ENCODE measurements at places on chromosomes 16 and 17.

GRCh38 chr16:75044800-75045361 lies 46.1 kb downstream of the ZNRF1 start:
- peak; percentile 22 for DNase-seq

GRCh38 chr16:49048557-49048956 lies 233.1 kb downstream of the CBLN1 start:
- no peak for DNase-seq

DNA sequence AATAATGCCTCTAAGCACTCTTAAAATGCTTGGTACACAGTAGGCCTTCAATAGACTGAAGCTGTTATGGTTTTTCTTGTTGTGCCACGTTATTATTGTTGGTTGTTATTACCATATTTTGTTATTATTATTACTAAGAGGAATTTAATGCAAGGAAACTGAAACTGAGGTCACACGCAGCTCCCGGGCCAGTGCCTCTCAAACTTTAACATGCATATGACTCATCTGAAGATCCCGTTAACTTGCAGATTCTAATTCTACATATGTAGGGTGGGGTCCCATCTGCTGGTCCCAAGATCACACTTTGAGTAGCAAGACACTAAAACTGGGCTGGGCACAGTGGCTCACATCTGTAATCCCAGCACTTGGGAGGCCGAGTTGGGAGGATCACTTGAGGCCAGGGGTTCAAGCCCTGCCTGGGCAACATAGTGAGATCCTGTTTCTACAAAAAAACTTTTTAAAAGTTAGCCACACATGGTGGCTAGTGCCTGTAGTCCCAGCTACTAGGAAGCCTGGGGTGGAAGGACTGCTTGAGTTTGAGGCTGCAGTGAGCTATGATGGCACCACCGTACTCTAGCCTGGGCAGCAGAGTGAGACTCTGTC lies 888 bp downstream of the ACSM5 start:
- DNase-seq: no peak

DNA sequence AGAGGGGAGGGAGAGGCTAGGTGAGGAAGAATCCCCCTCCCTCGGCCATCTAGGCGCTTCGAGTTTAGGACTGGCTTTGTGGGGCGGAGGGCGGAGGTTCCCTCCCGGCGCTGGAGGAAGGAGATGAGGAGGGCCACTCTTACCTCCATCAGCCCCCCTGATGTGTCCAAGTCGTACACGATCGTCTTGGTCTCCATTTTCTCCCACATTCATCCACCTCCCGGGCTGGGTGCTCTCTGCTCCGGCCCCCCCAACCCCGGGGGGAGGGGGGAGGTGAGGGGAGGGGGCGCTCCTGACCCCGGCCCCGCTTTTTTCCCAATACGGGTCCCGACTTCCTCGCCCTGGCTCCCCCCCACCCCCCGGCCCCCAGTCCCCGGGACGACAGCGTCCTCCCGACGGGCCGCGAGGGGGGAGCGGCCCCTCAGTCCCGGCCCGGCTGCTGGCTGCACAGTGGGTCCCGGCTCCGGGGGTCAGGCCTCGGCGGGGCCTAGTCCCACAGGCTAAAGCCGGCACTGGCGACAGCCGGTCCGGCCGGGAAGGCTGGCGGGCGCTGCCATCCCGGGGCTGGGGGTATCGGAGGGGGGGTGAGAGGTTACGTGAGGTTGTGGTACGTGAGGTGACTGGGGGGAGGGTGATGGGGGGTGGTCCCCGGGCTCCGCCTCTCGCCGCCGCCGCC lies 428 bp downstream of the PHF12 start:
- no peak for DNase-seq

GRCh38 chr17:36629252-36629847 lies 28.0 kb downstream of the MRM1 start:
- DNase-seq: peak; percentile 75

DNA sequence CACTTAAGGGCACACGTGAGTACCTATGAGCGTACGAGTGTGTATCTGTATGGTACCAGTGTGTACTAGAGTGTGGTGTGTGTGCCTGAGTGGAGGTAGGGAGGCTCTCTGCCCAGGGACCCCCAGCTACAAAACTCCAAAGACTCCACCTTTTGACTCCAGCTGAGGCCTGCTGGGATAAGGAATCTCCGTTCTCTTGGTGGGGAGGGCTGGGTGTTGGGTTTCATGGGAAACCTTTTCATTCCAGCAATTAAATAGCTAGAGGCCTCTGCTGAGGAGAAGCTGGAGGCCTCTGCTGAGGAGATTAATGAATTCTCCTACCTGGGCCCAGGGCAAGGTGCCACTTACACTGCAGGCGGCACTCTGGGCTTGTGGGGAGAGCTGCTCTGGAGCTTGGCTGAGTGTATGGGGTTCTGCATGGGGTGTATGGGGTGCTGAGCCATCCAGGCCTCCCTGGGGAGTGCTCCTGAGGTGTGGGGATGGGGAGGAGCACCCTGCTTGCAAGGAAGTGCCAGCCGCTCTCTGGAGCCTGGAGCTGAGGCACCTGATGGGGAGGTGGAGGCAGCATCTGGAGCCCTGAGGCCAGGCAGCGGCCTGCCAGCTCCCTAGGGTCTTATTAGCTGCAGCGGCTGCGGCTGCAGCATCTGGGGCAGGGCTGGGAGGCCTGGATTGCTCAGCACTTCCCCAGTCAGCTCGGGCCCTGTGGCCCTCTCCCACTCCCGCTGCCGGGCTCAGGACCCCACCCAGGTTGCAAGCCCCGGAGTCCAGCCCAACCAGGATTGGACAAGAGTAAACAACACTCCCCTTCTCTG lies 4.6 kb downstream of the ANKRD13B start:
- DNase-seq: peak; percentile 4

DNA sequence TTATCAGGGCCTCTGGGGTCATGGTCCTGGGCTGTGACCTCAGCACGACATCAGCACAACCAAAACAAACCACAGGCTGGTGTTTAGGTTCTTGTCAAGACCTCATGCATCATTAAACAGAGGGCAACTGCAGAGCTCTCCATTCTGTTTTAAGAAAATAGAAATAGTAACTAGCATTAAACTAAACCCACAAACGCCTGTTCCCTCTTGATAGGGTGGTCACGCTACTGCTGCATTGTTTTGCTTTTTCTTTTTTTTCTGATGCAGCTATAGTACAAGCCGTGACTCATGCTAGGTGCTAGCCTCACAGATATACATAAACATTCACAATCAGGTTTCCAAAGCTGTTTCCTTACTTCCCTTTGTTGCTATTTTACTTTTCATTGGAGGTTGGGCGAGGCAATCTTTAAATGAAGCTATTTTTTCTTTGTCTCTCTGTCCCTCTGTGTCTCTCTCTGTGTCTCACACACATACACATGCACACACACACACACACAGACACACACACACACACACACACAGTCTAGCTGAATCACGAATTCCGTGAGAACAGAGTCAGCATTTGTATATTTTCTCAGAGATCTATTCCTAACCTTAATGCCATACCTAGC lies 310.3 kb downstream of the CDH13 start:
- no peak for DNase-seq

DNA sequence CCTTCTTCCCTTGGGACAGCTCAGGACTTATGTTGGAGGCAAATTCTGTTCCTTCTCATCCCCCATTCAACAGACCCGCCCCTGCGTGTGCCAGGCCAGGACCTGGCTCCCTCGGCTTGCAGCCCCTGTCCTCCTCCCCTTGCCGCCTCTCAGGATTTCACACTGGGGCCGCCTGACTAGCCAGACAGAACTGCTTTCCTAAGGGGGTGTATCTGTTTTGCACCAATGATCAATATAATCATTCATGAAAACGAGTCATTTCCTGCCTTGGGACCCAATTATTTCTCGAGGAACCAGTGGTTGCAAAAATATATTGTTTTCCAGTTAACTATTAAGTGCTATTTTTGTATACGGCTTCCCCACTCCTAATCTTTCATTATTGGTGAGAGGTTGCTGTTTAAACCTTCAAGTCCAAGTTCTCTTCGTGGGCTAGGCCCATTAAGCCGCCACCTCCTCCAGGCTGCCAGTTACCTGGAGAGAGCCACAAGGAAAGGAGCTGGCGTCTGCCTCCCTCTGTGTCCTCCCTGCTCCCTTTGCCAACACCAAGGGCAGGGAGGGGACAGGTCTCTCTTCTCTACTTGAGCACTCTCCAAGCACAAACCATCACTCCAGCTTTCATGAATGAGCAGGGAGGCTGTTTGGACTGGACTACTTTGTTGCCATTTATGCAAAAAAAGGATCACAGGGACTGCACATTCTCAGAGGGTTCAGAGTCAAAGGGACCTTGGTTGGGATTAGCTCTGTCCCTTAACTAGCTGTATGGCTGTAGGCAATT lies 8.9 kb downstream of the DCAKD start:
- no peak for DNase-seq

DNA sequence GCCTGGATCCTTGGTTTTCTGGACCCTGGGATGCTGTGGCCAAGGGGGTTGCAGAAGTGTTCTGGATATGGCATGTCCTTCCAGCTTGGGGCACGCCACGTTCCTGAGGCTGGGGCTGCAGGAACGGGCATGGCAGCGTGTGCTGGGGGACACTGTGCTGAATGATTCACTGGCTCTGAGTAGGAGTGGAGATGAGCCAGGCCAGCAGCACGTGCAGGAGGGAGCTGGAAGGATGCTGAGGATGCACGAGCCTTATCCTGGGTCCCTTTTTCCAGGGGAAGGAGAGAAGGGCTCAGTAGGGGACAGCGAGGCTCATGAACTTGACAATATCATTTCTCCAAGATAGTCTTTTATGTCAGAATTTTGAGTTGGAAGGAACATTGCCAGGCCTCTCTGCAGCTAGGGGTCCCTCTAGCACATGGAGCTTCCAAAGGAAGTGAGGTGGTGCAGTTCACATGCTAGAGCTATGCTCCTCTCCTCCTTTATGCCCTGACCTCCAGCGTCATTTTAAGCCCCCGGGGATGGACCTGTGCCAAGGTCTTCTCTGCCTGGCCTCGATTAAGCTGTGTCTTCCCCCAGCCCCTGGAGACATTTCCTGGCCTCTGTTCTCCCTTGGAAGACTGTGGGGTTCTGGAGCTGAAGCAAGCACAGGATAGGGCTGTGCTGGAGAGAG lies 125.9 kb downstream of the OR1D5 start:
- DNase-seq: no peak

DNA sequence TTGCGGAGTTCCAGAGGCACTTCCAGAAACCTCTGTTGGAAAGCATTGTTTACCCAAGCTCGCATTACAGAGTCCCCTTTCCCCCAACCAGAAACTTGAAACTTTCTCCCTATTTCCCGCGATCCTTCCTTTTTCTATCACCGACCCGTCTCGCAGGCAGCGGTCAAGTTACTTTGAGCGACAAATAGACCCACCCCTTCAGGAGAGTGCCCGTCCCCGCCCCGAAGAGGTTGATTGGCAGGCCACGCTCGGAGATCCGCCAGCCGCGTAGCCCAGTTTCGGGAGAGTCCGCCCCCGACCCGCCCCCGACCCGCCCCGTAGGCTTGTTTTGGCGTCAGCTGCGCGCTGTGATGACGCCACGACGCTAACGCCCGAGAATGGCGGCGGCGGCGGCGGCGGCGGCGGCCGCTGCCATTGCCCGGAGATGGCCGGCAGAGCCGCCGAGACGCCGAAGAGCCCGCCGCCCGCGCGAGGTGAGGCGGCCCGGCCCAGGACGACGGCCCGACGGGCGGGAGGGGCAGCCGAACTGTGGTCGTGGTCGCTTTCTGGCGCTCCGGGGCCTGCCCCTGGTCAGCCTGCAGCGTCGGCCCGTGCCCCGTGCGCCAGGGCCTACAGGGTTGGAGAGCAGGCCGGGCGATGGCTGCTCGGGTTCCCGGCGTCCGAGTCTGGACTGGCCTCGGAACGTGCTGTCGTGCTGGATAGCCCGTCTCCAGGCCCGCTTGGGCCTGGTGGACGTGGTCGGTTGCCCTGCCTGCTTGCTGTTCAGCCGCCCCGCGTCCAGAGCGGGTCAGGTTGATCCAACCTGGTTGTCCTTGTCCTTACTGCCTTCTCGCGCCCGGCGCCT lies at the start of gene PSKH1:
TSS of gene PSKH1 (plus strand) at position 356 of the 844 bp plus-strand sequence. CDS start 15,496 bp downstream, outside the sequence.
- peak; percentile 98 for DNase-seq

- DNase-seq: no peak
Observed at GRCh38 chr16:84782846-84783245, 36.9 kb upstream of the CRISPLD2 start.

GRCh38 chr17:81923302-81924260 lies 4.0 kb downstream of the MAFG start:
- DNase-seq: peak; percentile 66

DNA sequence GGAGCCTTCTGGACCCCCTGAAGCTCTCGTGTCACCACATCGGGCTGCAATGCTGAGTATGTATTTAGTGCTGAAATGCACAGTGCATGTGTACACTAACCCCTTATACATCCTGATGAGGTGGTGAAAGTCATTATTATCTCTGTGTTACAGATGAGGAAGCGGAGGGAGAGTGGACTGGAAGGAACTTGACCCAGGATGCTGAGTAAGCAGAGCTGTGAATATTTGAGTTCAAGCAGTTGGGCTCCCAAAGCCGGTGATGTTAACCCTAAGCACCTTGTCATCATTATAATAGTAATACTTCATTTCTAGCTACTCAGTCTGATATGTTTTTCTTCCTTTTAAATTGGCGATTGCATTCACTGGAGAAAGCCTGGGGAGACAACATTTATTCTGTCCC lies 25.9 kb upstream of the NKD1 start:
- DNase-seq: no peak

DNA sequence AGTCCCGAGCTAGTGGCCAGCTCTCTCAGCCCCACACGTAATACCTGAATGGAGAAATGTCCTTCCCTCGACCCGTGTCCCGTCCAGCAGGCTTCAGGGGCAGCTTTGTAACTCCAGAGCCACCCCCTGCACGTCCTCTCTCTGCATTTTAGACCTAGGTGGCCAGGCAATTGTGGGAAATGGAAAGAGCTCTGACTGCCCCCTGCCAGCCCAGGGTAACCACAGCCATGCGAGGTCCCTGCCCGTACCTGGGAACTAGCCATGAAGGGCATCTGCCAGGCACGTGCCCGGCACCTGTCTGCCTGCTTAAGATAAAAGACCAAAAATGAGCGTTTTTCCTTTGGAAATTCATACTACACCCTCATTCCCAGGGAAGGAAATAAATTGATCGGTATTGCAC lies 9.2 kb downstream of the MAPK8IP3 start:
- DNase-seq: no peak

DNA sequence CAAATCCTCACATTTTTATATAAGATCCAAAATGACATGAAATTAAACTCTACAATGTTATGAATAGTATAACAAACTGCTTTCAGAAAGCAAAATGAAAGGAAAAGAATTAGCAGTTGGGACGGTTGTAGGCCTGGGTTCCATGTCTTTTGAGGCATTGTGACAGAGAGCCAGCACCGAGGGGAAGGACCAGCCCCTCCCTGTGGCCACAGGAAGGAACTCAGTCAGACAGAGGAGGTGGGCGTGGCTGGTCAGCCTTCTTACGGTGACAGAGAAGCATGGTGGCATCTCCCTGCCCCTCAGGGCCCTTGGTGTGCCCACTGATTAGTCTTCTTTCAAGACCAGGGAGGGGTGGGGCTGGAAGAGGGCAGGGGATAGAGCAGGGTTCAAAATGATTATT lies 5.7 kb downstream of the ZNF319 start:
- peak; percentile 47 for DNase-seq

- DNase-seq: no peak
Observed at GRCh38 chr16:85640254-85640558, 27.1 kb downstream of the GSE1 start.
